H4 (cell line): ENCODE measurements at places on chromosomes 12 and 14.
A peak's percentile ranks its signal among the peaks of the same experiment; 100 is the strongest.

DNA sequence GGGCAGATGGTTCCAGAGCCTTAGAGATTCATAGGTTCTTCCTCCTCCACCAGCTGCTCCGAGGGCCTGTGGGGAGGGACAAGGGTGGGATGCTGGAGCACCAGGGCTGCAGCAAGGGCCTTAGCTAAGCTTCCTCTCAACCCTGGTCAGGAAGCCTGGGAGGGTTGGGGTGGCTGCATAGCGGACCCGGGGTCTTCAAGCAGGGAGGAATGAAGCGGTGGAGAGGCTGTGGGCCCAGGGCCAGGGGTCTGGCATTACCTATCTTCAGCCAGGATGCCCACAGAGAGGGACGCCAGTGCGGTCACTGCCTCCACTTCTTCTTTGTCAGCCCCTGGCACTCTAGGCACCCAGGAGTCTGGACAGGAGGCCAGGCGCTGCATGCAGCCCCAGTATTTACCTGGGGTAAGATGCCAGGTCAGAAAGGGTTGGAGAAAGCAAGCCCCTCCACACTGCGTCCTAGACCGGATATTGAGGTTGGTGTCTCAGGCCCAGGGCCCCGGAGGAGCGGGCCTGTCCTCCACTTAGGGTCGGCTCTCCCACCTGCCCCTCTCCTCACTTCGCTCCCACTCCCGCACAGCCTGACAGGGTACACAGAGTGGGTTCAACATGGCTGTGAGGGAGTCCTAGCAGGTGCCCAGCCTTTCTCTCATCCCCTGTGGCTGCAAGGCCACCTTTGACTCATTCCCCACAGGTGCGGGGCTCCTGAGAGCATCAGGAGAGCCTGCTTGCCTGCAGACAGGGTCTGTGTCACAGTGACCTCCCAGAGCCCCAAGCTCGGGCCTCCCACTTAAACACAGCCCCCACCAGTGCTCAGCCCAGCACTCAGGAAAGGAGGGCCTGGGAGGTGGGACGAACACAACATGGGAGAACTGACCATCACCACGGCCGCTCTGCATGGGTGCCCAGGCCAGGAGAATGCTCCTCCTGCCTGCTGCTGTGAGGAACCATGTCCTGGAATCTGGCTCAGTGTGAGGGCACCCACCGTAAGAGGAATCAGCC, 11.1 kb downstream of the SLC48A1 start:
- DNase-seq: no peak

DNA sequence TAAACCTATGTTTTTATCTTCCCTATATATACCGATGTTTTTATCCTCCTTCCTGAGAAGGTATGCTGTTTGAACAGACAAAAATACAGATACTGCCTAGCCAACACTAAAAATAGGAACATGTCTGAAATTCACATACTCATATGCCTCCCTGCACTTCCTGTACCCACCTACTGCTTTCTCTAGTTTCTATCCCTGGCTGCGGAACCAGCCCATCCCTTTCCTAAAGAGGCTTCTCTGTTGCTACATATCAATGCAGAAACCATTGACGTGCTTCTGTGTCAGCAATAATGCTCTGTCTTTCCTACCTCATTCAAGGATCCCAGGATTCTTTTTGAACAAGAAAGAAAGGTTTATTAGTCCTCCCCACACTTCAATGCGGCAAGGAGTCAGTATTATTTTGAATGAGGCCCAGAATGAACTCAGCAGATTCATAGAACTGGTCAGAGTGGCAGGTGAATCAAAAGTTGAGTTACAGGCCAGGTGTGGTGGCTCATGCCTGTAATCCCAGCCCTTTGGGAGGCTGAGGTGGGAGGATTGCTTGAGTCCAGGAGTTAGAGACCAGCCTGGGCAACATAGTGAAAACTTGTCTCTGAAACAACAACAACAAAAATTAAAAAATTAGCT, 67.8 kb upstream of the NAP1L1 start:
- no peak for DNase-seq

DNA sequence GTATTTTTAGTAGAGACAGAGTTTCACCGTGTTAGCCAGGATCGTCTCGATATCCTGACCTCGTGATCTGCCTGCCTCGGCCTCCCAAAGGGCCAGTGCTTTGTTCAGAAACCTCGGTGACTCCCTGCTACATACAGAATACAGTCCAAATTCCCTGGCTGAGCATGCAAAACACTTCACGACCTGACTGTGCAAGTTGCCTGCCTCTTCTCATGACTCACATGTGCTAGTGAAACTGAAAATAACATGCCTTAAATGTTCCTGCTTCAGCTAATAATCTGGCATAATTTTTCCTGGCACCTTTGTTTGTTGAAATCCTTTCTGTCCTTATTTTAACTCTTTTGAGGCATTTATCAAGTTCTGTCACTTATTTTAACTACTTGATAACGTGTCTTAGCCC, 8.2 kb downstream of the DMAC2L start:
- no peak for DNase-seq

GRCh38 chr12:24200010-24200409, 250.5 kb upstream of the SOX5 start:
- DNase-seq: no peak

DNA sequence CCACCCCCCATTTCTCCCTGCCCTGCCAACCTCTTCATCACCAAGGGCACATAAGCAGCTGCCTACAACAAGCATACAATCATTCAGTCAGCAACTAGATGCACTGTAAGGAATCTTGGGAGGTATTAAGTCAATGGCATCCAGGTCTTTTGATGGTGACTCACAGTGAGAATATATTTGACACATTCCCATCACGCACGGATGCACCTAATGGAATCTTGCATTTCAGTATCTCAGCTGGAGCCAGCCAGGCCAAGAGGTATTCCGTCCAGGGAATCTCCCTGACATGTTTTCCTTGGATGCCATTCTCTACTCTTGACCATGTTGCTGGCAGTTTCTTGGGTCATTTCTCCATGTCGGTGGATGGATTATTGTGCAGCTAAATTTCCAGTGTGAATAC, 73.9 kb upstream of the CAPRIN2 start:
- no peak for DNase-seq

GRCh38 chr14:39682582-39682981, 250.3 kb upstream of the FBXO33 start:
- no peak for DNase-seq

- DNase-seq: no peak
Observed at GRCh38 chr12:40033242-40033630, 72.6 kb downstream of the SLC2A13 start.

DNA sequence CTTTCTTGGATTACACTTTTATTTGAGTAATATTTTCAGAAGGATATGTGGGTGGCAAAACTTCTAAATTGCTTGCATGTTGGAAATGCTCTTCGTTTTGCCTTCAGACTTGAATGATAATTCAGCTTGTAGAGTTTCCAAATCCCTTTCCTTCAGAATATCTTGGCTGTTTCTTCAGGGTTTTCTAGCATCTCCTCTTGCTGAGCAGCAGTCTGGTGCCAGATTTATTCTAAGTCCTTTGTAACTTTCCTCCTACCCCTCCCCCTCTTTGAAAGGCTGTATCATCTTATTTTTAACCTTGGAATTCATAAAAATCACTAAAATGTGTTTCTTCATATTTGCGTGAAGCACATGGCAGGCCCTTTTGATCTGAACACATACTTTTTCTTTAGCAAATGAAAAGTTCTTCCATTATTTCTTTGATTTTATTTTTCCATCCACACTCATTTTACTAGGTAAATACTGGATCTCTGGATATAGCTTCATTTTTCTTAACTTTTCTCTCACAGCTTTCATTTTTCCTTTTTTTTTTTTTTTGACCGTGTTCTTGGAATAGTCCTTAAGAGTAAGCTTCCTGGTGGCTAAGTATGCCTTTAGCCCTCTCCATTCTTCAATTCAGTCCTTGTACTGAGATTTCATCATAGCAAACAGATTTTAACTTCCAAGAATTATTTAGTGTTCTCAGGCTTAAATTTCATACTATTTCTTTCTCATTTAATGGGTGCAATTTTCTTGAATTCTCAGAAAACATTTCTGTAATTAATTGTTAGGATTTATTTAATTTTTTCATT, 102.0 kb downstream of the SLC38A4 start:
- DNase-seq: no peak

- no peak for DNase-seq
Observed at GRCh38 chr14:65422088-65422834, 9.7 kb downstream of the FUT8 start.

DNA sequence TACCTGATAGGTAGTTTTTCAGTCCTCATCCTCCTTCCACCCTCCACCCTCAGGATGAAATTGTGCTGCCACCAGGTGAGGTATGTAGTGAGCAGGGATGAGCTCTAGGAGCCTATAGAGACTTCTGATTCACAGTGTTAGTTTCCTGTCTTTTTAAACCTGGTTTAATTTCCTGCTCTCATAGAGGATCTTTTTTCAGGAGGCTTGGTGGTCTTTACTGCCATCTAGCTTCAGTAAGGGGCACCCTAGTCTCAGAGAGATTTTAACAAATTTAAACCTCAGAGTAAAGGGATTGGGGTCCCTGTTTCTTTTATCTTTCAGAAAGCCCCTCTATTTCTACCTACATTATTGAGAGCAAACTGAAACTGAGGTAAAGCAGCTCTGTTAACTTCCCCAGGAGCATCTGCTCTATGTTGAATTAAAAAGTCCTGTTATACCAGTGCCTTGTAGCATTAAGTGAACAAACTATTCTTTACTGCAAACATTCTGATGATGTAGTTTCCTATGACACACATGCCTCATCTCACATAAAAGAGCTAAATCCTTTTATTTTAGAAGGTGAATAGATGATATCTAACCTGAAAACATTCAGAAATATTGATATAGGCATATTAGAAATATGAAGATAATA, 172.2 kb upstream of the DDHD1 start:
- no peak for DNase-seq

DNA sequence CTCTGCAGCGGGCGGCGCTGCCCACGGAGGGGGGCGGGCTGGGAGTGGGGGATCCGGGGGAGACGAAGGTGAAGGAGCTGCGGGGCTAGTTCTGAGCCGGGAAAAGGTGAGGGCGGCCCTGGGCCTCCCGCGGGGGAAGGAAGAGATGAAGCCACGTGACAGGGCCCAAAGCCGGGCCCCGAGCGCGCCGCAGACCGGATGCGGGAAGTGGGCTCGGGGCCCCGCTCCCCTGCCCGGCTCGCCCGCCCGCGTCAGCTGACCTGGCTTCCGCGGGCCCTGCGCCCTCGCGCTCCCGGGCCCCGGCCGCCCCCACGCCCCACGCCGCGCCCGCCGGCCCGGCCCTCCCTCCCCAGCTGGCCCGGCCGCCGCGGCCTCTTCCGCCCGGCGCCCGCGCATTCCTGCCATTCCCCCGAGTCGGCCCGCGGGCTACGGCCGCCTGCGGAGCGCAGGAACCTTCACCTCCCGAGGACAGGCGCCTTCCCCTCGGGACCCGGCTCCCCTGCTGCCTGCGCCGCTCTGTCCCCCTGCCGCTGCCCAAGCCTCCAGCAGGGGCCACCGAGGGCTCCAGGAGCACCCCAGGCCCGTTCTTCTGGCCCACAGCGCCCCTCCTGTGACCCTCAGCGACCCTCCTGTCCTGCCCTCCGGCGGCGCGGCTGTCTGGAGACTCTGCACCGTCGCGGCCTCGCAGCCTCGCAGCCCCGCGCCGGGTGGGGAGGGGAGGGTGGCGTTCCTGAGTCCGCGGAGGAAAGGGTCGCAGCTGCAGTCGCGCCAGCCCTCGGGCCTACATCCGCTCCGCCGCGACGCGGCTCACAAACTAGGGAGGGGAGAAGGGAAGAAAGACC, 20.4 kb downstream of the NINJ2 start:
- DNase-seq: no peak

DNA sequence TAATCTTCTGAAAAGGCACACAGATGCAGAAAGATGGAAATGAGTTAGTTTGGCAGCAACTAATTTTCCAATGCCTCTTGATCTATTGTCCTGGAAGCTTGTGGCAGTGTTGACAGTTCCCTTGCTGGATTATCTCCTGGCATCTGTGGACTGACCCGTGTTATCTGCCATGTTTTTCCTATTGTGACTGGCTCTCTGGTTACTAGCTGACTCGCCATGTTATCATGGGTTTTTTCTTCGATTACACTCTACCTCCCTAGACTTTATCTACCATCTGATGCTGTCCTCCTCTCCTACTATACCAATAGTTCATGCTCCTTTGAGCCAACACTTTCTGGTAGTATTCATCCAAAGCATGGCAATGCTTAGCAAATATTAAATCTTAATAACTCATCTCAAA, 63.3 kb upstream of the FLRT2 start:
- no peak for DNase-seq

DNA sequence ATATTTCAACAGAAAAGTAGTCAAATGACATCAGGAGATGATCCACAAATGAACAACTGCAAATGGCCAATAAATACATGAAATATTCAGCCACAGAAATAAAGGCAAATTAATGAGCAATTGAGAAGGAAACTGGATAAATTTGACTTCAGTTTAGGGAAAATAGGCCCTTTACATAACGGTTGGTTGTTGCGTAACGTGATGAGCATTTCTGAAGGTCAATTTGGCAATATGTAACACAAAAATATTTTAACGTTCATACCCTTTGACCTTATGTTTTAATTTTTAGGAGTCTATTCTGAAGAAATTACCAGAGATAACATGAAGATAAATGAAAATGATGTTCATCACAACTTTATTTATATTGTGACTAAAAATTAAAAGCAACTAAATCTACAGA, 14.7 kb upstream of the MSRB3 start:
- DNase-seq: no peak

GRCh38 chr12:11752403-11753149, 103.1 kb downstream of the ETV6 start:
- no peak for DNase-seq

- no peak for DNase-seq
Observed at GRCh38 chr12:114131824-114132223, 165.7 kb upstream of the RBM19 start.

DNA sequence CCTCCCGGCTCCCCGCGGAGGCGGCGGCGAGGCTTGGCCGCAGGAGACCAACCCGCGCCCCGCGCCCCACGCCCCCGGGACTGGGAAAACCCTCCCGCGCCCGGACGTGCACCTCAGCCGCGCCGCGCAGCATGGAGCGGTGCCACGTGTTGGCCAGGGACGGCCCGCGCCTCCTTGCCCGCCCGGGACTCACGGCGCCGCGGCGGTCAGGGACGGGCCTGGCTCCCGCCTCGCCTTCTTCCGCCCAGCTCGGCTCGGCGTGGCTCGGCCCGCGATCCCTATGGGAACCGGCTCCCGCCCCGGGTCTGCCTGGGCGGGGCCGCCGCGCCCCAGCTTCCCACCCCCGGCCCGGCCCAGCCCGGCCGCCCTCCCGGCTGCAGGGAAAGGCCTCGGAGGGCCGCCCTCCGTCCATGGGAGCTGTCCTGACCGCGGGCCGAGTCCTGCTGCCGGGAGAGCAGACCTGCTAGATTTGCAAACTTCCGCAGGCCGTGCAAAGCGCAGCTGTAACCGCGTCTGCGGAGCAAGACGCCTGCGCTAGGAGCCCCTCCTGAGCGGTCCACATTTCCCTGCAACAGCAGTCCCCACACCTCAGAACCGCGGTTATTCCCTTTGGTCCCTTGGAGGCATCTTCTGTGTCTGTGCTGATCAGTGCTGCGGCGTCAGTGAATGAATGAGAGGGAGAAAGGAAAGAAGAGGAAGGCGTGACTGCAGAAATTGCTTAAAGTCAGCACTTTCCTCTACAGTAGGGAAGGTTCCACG, at the start of gene CDKL1:
CDKL1 (minus strand) TSS at position 251 of the 759 bp plus-strand sequence. CDS start 1,013 bp downstream, outside the sequence.
- DNase-seq: peak; percentile 30

DNA sequence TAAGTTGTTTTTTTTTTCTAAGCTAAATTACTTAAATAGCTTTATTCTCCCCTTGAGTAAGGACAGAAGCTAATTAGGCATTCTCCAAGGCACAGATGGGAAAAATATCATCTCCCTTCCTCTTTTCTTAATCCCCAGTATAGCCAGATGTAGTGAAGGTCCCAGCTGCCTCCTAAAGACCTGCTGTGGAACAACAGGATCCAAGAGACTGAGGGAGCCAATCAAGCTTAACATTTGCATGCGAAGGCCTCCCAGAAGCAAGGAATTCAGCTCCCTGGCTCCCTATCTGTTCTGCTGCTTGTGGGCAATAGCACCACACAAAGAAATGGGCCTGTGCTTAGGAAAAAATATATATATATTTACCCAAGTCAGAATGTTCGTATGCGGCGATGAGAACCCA, 255.2 kb downstream of the SYT1 start:
- no peak for DNase-seq
